NCI-H2107 (cell line): ENCODE measurements at places on chromosomes 1 and 21.

- DNase-seq = no peak
Measured at GRCh38 chr1:66152034-66152433, 359.3 kb downstream of the PDE4B start.

- DNase-seq = no peak
Measured at GRCh38 chr1:154557939-154558719, at the start of gene UBE2Q1. Gene UBE2Q1, minus strand, starts transcription at chr1:154558662. Its CDS starts 109 bp downstream, at chr1:154558553.

DNA sequence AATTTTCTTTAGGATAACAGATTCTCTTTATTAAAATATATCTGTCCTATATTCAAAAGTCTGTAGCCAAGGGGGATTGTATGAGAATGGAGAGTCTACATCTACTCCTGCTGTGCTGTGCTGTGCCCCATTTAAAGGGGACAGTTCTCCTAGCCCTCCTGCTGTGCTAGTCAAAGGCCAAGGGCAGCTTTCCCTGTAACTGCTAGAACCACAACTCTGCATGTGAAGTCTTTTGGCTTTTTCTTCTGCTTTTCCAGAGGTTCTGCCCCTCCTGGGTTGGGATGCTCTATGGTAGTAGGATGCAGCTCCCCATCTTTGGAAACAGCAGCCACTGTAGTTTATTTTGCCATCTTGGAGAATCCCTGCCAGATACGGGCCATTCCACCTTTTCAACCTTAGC, 197.5 kb upstream of the JUN start:
- no peak for DNase-seq

DNA sequence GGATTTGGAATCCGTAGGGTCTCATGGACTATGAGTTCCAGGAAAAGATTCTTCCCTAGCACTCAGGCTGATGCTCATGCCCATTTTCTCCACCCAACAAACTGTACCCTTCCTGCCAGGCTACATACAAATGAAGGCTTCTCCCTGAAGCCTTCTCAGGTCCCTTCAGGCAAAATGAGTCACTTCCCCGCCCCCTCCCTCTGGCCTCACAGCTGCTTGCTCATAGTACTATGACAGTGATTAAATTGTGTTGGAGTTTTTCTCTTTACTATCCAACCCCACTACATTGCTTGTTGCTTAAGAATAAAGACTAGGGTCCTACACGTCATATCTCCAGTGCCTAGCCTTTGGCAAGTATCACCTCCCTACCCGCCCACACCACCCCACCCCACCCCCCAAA, 207.6 kb upstream of the NFIA start:
- DNase-seq = no peak

DNA sequence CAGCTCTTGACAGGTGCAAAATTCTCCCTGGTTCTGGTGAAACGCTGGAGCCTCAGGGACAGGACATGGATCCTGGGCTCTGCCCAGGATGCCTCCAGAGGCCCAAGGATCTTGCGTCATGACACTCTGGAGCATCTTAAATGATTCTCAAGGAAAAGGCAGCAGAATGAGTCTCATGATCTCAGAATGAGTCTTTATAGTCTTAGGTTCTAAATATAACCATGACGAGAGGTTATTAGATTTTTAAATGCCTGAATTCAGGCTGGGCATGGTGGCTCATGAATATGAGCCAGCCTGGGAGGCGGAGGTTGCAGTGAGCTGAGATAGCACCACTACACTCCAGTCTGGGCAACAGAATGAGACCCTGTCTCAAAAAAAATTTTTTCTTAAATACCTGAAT, 55.5 kb downstream of the ECE1 start:
- DNase-seq = no peak

GRCh38 chr21:28580585-28580984, 412.1 kb downstream of the LTN1 start:
- no peak for DNase-seq

- no peak for DNase-seq
Measured at GRCh38 chr1:206110161-206110560, 7.0 kb downstream of the AVPR1B start.

DNA sequence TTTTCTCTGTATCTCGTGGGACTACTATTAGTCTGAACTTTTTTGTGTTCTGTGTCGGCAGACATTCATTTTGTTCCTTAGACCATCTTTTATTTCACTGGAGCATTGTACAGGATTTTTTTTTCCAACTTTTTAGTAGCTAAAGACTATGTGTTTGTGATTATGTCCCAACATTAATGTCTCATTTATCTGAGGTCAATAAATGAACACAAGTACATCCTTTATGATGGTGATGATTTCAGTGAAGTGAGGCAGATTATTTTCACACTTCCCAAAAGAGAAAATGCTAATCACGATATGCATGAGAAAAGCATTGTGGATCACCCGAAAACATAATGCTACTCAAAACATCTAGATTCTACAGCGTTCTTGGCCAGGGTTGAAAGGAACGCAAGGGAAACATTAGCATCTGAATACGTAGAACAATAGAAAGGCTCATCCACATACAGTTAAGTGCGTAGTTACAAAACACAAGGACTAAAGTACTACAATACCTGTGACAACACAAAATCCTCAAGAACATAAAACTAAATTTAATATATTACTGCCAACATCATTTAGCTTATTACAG, 981.7 kb upstream of the NCAM2 start:
- no peak for DNase-seq

GRCh38 chr21:34613679-34614627, 960 bp downstream of the RCAN1 start:
- DNase-seq = no peak

DNA sequence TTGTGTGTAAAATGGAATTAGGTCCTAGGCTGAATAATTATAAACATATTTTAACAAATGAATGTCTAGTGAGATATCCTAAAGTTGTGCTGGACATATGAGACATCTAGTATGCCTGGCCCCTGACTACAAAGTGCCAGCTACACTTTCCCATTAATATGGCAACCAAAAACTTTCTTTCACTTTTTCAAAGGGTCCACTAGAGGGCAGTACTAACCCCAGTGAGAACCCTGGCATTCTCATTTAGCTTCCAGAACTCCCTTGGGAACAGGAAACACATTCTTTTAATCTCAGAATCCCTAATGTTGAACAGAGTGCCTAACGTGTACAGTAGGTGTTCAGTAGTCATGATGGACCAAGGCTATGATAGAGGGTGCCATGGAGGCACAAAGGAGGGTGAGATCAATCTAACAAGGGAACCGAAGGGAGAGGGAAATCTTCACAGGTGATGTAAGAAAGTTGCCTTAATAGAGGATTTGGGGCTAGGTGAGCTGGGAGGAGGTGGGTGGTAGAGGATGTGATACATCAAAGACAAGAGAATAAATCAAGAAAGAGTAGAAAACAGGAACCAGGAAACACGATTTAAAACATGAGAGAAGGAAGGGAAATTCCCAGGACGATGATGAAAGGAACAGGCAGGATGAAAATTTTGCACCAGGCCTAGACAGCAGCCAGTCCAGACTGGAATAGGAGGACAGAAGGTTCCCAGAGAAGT, 41.6 kb downstream of the NSL1 start:
- peak; percentile 33 for DNase-seq

DNA sequence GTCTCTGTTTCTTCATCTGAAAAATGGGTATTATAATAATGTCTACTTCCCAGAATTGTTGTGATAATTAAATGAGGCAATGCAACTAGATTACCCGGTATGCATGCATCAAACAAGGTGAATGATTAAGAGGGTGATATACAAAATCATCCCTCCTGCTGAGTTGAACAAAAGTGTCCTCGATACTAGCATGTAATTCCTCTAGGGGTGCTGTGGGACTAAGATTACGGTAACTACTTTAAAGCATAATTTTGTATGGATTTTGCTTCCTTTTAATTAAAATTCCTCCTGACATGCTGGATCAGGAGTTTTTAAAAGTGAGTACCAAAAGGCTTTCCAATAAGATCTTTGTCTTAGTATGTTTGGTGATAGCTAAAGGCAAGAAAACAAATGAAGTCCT, 98.7 kb upstream of the PRMT6 start:
- DNase-seq = no peak

DNA sequence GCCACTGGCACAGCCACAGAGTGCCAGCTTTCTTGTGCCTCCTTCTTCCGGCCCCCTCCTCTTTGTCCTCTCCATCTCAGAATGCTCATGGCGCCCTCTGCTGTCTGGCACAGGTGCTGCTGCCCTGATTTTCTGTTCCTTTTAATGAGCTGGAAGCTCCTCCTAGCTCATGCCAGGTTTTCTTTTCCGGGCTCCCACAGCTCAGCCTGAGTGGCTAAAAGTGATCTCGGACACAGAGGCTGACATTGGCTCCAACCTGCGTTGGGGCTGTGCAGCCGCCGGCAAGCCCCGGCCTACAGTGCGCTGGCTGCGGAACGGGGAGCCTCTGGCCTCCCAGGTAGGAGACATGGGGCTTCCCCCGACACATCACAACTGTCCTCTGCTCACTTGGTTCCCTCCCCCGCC, 18.7 kb downstream of the CNTN2 start:
- DNase-seq = peak; percentile 87

DNA sequence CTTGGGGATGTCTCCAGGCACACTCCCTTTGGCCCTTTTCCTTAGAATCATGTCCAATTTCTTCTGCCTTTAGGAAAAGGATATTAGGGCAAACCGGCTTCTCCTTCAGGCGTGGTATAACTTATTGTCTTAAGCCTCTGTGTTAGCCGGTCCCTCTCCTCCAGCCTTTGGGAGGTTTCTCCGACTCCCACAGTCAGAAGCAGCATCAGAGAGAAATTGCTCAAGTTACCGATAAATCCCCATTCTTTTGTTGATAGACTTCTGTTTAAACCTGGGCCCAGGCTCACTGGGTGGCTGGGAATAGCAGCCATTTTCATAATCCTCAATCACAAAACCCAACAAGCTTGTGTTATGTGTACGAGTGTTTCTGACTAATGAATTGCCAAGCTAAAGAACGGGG, 85.4 kb upstream of the KAZN start:
- DNase-seq = no peak

DNA sequence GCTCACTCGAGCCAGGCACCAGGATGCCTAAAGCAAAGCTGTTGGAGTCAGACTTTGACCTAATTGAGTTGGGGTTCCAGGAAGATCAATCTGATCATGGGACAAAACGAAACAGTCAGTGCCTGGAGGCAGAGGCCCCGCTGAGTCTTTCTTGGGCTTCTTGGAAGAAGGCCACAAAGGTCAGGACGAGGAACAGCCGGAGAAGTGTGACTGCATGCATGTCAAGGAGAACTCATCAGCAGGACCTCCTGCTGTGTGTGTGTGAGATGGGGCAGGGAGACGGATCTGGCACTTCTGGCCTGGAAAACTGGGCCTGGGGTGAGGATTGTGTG, 190.8 kb downstream of the CAMTA1 start:
- DNase-seq = no peak

GRCh38 chr1:25492323-25492722, 51.1 kb upstream of the LDLRAP1 start:
- DNase-seq = no peak

- DNase-seq = no peak
Measured at GRCh38 chr21:40829791-40830190, 17.2 kb downstream of the DSCAM start.

GRCh38 chr21:34536820-34537219, 24.8 kb upstream of the KCNE1 start:
- DNase-seq = no peak

- no peak for DNase-seq
Measured at GRCh38 chr1:238340989-238341388, 450.3 kb upstream of the ZP4 start.

DNA sequence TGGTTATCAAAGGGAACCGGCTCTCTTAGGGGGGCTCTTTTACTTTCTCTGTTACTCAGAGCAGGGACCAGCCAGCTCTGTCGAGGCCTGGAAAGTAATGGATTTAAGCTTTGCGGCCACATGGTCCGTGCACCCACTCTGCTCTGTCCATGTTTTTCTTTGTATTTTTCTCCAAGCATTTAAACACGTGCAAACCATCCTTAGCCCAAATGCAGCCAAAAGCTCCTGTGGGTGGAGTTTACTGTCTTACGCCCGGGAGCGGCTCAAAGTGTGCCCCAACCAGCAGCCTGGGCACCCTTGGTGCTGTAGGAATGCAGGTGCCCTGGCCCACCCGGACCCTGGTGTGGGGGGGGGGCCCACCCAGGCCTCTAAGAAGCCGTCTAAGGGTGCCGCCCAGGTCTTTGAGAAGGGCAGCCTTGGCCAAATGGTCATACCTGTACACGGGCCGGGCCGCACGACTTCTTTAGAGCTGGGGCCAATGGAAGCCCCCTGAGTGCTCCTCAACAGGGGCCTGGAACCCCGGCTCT, 29.2 kb upstream of the POFUT2 start:
- DNase-seq = no peak

- DNase-seq = no peak
Measured at GRCh38 chr1:160971618-160972056, 17.0 kb upstream of the ITLN2 start.

- no peak for DNase-seq
Measured at GRCh38 chr1:235632506-235633401, 16.8 kb downstream of the GNG4 start.

DNA sequence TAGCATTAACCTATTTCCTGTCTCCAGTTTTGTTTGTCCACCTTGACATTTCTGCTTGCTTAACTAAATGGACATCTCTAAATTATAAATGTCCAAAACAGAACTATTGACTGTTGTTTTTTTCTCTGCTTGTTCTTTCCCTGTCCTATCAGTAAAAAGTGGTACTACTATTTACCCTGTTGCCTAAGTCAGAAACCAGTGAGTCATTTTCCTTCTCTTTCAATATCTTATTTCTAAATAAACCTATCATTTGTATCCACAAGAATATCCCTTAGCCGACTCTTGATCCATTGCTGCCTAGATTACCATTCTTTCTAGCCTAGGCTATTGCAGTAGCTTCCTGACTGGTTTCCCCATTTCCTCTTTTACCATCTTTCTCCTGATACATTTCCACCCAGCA, 22.5 kb downstream of the MIER1 start:
- DNase-seq = no peak

DNA sequence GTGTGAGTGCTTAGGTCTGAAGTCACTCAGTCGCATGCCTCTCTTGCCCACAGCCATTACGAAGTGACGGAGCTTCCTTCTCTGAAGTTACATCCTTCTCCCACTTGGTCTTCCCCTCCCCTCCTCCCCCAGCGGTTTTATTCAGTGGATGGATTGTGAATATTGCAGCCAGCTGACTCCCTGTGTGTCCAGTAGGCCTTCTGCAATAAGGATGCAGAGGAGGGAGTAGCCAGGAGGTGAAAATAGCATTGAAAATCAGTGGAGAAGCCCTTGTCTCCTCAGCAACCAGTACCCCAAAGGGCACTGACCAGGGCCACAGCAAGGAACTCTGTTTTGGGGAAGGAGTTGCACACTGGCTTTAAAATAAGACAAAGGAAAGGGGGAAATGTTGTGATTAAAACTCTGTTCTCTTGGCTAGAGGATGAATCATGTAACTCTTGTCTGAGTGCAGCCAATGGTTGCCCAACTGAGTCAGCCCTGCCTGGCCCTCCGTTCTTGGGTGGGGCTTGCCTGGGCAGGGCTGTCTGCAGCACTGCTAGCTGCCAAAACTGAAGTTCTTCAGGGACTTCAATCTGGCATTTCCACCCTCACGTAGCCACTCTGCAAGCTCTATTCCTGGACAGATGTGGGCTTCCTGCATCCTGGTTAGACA, 4.3 kb downstream of the S100A10 start:
- no peak for DNase-seq

DNA sequence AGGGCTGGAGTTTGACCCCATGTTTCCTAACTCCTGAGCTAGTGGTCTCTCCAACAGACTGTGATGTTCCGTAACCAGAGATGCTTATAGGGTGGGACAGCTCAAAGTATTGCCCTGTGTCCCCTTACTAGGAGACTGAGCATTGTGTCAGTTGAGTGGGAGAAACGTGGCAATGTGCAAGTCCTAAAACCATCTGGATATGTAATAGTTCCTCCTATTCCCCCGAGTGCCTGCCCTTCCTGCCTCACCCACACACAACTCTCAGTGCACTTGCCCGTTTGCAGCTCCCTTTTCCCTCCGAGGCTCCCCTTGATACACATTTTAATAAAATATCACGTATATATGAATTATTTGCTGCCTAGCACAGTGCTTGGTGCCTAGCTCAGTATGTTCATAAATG, 3.4 kb downstream of the PIGV start:
- DNase-seq = no peak
